ENCODE measurements at places on chromosomes 5 and 9. TPM values are rescaled to one million over a fixed set of nuclear protein-coding genes. Genes with fewer than 3 reads are reported as not detected.

CDK9 gene
- 70.4 TPM for total RNA-seq

TMEM252 gene
- not detected for total RNA-seq

ERP44 gene
- total RNA-seq = 17.7 TPM

SHOC1 gene
- total RNA-seq = 0.33 TPM

PCDHB2 gene
- 3.8 TPM for total RNA-seq

PIP5K1B gene
- total RNA-seq = 9.8 TPM

FGF1 gene
- total RNA-seq = 6.6 TPM

- peak; percentile 31 for DNase-seq
Observed at GRCh38 chr5:11791792-11792191, 112.5 kb downstream of the CTNND2 start.

GRCh38 chr5:143086908-143087637, 316.4 kb downstream of the NR3C1 start:
- DNase-seq = no peak

DNA sequence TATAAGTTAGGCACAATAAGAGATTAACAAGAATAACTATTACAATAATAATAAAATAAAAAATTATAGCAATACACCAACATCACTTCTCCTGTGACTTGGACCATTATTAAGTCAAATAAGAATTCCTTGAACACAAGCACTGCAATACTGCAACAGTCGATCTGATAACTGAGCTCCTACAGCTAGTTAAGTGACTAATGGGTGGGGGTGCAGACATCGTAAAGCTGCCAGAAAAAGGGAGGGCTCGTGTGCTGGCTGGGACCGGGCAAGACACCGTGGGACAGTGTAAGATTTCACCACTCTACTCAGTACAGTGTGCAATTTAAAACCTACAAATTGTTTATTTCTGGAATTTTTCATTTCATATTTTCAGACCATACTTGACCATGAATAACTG, 78.8 kb downstream of the SNX24 start:
- no peak for DNase-seq

GRCh38 chr5:14383923-14384322, 197.7 kb upstream of the OTULINL start:
- DNase-seq = no peak

GRCh38 chr5:7425830-7426229, 29.9 kb downstream of the ADCY2 start:
- DNase-seq = no peak

DNA sequence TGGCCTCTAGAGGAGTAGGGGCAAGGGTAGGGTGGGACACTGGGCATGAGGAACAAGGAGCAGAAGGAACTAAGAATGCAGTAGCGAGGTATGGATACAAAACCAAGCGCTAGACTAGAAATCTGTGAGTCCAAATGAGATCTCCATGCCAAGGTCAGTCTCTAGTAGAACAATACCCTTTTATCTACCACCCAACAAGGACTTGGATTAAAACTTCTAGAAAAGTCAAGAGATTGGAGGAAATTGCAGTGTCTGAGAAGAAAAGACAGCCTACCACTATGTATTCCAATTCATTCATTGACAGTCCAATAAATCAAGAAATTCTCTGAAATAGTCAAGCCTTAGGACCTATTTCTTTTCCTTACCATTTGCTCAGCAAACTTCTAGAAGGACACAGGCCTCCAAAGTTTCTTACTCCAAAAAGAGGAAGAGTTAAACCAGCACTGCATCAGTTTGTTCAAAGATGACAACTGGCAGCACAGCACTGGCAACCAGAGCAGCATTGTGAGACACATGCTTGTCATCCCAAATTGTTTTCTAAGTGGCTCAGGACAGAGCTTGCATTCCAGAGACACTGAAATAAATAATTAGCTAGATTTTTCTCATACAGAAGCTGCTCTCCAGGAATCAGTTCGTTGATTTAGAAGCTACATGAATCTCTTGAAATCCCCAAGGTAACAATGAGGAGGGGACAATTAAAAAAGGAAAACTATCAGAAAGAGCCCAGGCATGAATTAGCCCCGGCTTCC, 22.6 kb downstream of the ABCA1 start:
- no peak for DNase-seq

- DNase-seq = no peak
Observed at GRCh38 chr5:15821506-15821905, 321.5 kb downstream of the FBXL7 start.

- peak; percentile 19 for DNase-seq
Observed at GRCh38 chr5:35777358-35778087, 79.2 kb upstream of the IL7R start.

DNA sequence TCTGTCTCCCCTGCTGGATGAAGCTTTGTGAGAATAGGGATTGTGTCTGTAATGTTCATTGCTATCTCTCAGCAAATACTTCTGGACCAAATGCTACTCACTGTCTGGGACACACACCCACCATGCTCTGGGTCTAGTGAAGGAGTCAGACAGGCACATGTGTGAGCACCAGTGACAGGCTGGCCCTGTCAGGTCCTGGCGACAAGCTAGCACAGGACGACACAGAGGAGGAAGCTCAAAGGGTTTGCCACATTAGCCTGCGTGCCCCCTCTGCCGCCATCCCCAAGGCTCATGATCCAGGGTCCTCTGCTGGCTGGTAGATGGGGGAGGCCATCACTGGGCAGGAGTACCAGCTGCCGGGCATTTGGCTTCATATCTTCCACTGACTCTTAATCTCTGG, 23.3 kb downstream of the LRSAM1 start:
- no peak for DNase-seq

GRCh38 chr5:77904362-77904761, 128.2 kb upstream of the TBCA start:
- no peak for DNase-seq

DNA sequence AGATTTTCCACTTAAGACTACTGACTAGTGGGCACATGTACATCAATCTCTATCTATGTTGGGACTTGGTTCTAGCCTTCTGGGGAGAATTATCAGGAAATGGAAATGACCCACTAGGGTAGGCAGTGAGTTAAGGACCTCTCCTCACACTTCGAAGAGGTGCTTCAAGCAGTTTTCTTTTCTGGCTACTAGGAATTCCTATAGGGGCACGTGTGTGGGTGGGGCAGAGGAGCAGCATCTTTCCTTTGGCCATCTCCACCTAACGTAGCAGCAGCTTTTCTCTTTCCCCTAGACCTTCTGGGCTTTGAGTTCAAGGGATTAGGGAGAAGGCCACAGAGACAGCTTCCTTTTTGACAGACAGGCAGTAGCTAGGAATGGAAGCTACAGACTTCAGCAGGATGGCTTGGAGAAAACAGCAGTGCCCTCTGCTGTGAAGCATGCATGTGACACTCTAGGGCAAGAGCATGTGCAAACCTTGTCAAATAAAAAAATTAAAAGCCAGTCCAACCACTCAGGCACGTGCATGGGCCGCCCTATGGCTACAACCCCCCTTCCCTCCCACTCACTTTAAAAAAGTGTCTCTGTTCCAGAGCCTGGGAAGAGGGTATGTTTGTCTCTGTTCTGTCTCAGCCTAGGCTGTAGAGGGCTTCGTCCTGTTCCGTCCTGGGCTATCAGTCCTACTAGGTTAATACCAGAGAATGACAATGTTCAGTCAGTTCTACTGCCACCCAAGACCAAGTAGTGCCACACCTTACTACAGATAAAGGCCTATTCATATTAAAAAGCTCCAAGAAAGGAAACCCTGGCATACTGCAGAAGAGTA, 8.7 kb upstream of the GFRA3 start:
- DNase-seq = peak; percentile 54

- no peak for DNase-seq
Observed at GRCh38 chr5:153584960-153585359, 94.5 kb downstream of the GRIA1 start.

GRCh38 chr5:126168785-126169184, 254.4 kb upstream of the GRAMD2B start:
- no peak for DNase-seq

DNA sequence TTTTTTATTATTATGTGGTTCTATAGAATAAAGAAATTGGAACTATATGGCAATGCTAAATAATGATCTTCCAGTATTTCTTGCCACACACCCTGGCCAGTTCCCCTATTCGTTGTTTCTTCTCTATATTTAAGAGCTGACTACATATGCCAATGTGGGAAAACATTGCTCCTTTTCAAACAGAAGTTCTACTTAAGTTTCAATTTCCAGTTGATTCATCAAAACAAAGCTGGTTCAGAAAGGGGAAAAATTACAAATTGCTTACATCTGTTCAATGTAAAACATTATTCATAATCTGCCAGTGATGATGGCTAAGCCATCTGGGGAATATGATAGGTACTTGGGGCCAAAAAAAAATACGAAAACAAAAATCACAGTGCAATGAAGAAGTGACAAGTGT, 76.9 kb downstream of the ST8SIA4 start:
- no peak for DNase-seq

DNA sequence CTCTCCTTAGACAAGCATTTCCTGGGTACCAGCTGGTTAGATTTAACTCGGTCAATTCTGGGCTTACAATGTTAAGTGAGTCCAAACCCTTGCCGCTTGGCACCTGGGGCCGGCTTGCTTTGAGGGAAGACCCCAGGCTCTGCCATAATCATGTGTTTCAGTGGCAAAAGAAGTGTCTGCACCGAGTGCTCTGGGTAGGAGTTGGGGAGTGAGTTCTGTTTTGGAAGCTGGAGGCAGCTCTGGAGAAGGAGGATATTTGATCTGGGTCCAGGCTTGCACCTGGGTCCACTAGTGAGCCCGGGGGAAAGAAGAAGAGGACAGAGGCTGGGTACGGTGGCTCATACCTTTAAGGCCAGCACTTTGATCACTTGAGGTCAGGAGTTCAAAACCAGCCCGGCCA, 8.4 kb upstream of the OLFM1 start:
- DNase-seq = no peak

- no peak for DNase-seq
Observed at GRCh38 chr5:113056988-113057387, 80.4 kb downstream of the DCP2 start.

GRCh38 chr5:148543727-148544126, 110.6 kb downstream of the HTR4 start:
- DNase-seq = no peak

- DNase-seq = no peak
Observed at GRCh38 chr9:129841071-129841470, 5.8 kb downstream of the USP20 start.

DNA sequence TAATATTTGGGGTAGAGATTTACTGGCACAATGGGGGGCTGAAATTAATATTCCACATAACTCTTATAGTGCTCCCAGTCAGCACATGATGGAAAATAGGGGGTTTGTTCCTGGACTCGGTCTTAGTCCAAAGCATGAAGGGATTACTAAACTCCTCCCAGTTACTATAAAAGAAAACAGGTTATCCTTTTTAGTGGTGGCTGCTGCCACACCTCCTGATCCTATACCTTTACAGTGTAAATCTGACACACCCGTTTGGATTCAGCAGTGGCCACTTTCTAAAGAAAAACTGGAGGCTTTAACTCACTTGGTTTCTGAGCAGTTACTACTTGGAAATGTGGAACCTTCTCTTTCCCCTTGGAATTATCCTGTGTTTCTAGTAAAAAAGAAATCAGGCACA, 572.9 kb upstream of the PTGER4 start:
- no peak for DNase-seq
